ENCODE measurements at places on chromosomes 12 and 14.

GRCh38 chr12:120573560-120573959 is 7.6 kb downstream of the POP5 start:
- no peak for DNase-seq

DNA sequence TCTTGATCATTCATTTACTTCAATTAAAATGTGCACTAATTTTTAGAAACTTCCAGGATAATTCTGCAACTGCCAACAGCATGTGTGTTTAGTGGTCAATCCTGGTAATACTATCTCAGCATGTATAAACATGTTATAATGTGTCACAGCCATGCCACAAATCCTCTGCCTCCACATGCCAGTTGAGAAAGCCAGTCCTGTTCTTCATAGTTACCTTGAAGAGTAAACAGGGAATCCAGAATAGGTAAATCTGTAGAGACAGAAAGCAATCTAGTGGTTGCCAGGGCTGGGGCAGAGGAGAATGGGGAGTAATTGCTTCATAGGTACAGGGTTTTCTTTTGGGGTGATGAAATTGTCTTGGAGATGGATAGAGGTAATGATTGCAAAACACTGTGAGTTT is 85.9 kb downstream of the ARMH4 start:
- no peak for DNase-seq

DNA sequence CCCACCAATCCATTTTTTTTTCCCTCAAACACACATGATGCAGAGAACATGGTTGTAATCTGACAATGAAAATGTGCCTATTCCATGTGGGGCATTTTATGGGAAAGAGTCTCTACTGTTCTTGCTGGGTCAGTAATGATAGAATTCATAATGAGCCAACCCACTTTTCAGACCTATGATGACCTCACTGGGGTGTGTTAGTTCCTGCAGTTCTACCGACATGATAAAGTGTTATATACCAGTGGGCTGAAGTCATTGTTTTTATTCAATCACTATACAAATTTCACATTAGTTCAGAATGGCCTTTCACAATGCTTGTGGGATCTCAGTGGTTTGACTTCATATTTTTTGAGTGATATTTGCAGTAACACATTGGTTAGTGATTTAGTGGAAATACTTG is 47.5 kb downstream of the PPFIBP1 start:
- no peak for DNase-seq

- DNase-seq, result no peak
Measured at GRCh38 chr14:34498684-34499412, 36.8 kb upstream of the SPTSSA start.

- no peak for DNase-seq
Measured at GRCh38 chr14:35940291-35940690, 114.2 kb downstream of the BRMS1L start.

GRCh38 chr12:42962384-42962783 is 372.8 kb upstream of the PRICKLE1 start:
- DNase-seq, result no peak

GRCh38 chr12:18165889-18166288 is 75.9 kb upstream of the RERGL start:
- DNase-seq, result no peak

DNA sequence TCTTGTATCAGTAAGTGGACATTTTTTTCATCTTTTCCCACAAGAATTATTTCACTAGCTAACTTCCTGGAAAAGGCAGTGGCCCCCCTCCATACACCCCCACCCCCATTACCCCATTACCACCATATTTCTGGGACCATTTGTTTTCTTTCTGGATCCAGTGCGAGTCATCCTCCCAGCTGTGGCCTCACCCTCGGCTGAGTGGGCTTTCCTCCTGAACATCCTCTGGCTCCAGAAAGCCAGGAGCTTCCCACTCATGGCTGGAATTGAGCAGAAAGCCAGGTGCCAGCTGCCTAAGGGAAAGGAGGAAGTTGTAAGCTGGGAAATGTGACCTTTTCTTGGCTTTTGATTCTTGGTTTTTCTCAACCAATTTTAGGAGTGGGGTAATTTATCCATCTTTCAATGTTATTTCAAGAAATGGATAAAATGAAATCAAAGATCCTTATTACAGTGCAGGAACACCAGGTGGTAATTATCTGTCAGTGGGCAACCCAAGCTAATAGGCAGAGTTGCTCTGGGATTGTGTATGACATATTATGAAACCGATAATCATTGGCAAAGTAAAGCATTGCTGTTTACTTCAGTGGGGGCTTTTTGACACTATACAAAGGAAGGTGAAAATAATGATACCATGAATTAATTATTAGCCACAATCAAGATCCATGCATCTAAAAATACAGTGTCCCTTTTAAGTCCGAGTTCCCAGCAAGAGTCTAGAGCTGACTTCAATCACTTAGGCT is 124.6 kb downstream of the KICS2 start:
- DNase-seq, result no peak

DNA sequence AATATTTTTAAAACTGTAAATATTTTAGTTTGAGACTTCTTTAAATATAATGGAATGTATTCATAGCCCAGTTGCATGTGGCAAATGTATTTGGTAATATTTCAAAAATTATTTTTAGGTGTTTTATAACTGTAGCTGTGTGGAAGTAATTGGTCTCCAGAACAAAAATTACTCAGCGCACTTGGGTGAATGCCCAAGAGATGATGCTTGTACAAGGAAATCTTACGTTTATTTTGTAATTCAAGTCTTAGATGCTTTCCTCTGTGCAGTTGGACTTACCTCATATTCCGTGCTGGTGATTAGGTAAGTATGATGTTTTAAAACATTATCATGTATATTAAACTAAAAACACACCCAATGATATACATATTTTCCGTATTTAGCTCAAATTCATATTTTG is 76.7 kb upstream of the SLCO1B1 start:
- DNase-seq, result peak; percentile 56

GRCh38 chr14:101758913-101759593 is 2.5 kb upstream of the PPP2R5C start:
- no peak for DNase-seq

DNA sequence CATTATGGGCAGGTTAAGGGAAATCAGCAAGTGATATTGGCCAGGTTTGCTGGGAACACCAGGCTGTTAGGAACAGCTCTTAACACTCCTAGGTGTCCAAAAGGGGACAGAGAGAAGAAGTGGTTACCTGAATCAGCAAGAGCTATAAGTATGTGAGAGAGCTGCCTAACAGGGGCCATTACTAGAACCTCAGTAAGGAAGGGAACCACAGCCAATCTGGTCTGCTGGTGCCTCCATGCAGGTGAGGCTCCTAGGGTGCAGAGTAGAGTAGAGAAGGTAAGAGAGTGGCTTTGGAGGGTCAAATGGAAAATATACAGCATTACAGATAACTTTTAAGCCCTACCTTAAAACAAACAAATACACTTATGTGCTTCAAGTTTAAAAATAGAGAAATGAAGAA is 36.6 kb upstream of the CCT2 start:
- DNase-seq, result no peak

GRCh38 chr14:54647378-54647777 is 80.5 kb downstream of the SAMD4A start:
- DNase-seq, result no peak

DNA sequence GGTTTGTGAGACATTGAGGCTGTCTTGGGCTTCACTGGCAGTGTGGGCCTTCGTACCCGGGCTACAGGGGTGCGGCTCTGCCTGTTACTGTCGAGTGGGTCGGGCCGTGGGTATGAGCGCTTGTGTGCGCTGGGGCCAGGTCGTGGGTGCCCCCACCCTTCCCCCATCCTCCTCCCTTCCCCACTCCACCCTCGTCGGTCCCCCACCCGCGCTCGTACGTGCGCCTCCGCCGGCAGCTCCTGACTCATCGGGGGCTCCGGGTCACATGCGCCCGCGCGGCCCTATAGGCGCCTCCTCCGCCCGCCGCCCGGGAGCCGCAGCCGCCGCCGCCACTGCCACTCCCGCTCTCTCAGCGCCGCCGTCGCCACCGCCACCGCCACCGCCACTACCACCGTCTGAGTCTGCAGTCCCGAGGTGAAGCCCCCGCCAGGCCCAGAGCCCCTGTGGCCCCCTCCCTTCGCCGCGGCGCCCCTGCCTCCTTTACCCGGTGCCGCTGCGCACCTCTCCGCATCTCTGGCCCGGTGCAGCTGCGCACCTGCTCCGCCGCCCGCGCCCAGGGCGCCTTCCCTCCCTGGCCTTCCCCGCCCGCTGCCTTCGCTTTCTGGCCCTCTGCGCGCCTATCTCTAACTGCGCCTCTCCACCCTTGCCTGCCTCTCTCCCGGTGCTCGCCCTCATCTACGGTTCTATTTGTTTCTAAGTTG is at the start of gene ENO2:
TSS of gene ENO2 (plus strand) at position 335 of the 701 bp plus-strand sequence. CDS start 1,253 bp downstream, outside the sequence.
- DNase-seq, result peak; percentile 92

DNA sequence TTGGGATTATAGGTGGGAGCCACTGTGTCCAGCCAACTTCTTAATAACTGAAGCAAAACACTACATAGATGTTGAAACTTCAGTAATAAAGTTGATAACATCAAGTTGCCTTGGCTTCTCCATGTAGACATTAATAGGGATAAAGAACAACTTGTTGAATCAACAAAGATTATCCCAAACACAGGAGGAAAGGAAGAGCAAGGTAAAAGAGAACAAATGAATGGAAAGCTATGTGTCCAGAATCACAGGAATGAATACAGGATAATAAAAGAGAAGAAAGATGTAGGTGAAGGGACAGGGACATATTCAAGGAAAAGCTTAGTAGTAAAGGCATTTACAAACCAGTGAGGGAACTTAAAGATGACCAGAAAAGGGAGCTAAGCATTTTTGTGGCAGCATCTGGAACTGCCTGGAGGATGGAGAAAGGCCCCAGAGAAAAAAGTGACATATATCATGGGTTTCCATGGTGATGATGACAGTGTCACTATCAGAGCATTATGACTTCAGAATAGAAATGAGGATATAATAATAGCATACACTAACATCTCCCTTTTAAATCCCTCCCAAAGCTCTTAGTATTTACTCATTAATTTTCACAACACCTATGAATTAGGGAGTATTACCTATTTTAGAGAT is 24.0 kb upstream of the MDM1 start:
- DNase-seq, result no peak

- no peak for DNase-seq
Measured at GRCh38 chr12:76284816-76285750, 63.1 kb downstream of the BBS10 start.

GRCh38 chr12:138898-139534 is 72.4 kb downstream of the IQSEC3 start:
- DNase-seq, result no peak

- DNase-seq, result no peak
Measured at GRCh38 chr12:103278329-103278728, 217.4 kb downstream of the C12orf42 start.

GRCh38 chr12:131087302-131087818 is 133.7 kb downstream of the ADGRD1 start:
- no peak for DNase-seq

GRCh38 chr12:15651371-15651770 is 137.8 kb downstream of the EPS8 start:
- DNase-seq, result no peak

GRCh38 chr14:93804654-93805053 is 16.4 kb upstream of the PRIMA1 start:
- no peak for DNase-seq

- DNase-seq, result no peak
Measured at GRCh38 chr14:103897075-103897947, 30.9 kb upstream of the TDRD9 start.

- DNase-seq, result no peak
Measured at GRCh38 chr14:92531106-92531873, 17.7 kb downstream of the RIN3 start.

- DNase-seq, result no peak
Measured at GRCh38 chr14:100723135-100723829, 3.4 kb upstream of the DLK1 start.

DNA sequence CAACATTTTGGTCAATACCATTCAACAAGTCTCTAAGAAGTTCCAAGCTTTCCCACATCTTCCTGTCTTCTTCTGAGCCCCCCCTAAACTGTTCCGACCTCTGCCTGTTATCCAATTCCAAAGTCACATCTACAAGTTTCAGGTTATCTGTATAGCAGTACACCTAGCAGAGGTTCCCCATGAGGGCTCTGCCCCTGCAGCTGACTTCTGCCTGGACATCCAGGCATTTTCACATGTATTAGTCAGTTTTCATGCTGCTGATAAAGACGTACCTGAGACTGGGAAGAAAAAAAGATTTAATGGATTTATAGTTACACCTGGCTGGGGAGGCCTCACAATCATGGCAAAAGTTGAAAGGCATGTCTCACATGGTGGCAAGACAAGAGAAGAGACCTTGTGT is 10.2 kb upstream of the PLA2G1B start:
- no peak for DNase-seq

DNA sequence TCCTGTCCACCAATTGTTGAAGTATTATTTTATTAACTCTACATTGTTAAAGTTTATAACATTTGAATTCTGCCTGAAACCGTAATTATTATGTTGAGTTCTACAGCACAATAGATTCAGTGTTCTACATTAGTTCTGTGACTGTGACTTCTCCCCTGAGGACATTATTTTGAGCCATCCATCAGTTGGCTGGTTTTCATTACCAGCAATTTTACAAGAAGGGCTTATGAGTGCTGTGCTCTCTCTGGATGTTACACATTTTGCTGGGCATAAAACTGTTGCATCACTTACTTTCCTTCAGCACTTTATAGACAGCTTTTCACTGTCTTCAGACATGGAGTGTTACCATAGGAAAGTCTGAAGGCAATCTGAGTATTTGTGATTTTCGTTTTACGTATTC is 118.2 kb upstream of the KITLG start:
- DNase-seq, result no peak

GRCh38 chr12:53222806-53223261 is 9.2 kb downstream of the RARG start:
- DNase-seq, result peak; percentile 50

GRCh38 chr14:104011824-104012517 is 69.6 kb upstream of the RD3L start:
- DNase-seq, result no peak

- no peak for DNase-seq
Measured at GRCh38 chr12:130016986-130017385, 113.2 kb upstream of the TMEM132D start.

DNA sequence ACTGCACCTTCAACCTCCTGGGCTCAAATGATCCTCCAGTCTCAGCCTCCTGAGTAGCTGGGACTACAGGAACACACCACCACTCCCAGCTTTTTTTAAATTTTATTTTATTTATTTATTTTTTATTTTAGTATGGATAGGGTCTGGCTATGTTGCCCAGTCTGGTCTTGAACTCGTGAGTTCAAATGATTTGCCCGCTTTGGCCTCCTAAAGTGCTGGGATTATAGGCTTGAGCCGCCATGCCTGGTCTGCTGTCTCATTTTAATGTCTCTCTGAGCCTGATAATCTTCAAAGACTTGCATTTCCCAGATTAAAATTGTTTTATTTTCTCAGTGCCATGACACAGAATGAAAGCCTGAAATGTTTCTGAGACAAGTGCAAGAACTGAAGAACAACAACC is 1.2 kb upstream of the INHBC start:
- no peak for DNase-seq

GRCh38 chr12:125314051-125314755 is 249.0 kb downstream of the AACS start:
- no peak for DNase-seq

DNA sequence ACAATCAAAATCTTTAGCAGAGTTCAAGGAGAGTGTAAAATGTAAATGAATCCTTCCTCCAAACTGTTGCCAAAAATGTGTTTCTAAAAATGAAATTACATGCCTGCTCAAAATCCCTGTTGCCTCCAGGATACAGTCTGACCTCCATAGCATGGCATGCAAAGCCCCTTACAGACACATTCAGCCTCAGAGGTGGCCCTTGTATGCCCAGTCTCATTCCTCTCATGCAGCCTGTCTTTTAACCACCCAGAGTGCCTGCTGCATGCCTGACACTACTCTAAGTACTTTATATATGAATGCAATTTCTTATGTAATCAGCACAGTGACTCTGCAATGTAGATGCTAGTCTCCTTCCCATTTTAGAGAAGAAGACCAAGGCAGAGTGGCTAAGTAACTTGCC is 24.4 kb upstream of the PTPRQ start:
- DNase-seq, result no peak

GRCh38 chr12:52214421-52214802 is 18.6 kb upstream of the KRT7 start:
- no peak for DNase-seq

Measured in aorta (tissue), 5 donors.